ENCODE measurements at places on chromosomes 13 and 19.

GRCh38 chr19:16520986-16521624 is 21.1 kb downstream of the CHERP start:
- no peak for DNase-seq

DNA sequence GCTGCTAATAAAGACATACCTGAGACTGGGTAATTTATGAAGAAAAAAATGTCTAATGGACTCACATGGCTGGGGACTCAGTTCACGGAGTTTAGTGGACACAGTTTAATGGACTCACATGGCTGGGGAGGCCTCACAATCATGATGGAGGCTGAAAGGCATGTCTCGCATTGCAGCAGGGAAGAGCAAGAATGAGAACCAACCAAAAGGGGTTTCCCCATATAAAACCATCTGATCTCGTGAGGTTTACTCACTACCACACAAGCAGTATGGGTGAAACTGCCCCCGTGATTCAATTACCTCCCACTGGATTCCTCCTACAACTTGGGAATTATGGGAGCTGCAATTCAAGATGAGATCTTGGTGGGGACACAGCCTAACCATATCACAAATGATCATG is 1181.2 kb downstream of the PCDH9 start:
- DNase-seq, result no peak

GRCh38 chr19:46601318-46602224 is at the start of gene CALM3:
Gene CALM3 (plus strand): TSS chr19:46601330. CDS start chr19:46601435, 105 bp downstream.
- no peak for DNase-seq

GRCh38 chr19:38321646-38322196 is 2.1 kb downstream of the KCNK6 start:
- DNase-seq, result no peak

DNA sequence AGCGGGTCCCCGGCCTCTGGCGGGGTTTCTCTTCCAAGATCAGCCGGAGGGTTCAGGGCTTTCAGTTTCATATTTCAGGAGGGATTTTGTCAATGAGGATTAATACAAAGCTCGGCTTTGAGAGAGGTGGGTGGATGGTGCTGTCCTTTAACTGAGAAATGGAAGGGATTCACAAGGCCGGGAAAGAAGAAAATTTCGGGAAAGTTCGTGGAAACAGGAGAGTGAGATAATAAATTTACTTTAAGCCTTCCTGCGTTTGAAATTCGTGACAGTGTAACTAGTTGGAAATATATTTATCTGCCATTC is 283 bp upstream of the PARP4 start:
- no peak for DNase-seq

GRCh38 chr19:42422901-42423461 is 4.2 kb downstream of the LIPE start:
- DNase-seq, result no peak

- no peak for DNase-seq
These were observed 25.7 kb downstream of the FBN3 start for GRCh38 chr19:8123683-8124082.

- no peak for DNase-seq
These were observed 58.3 kb upstream of the CLDN10 start for GRCh38 chr13:95494082-95494681.

- no peak for DNase-seq
These were observed 68.8 kb downstream of the GNG7 start for GRCh38 chr19:2633693-2634075.

Data from stimulated activated CD8-positive, alpha-beta memory T cell treated with anti-CD3 and anti-CD28 coated beads, Interleukin-4, amount 100 ng/mL, for 4 hours (primary cell).